ENCODE measurements at places on chromosomes 2 and 18. TPM values are rescaled to one million over a fixed set of nuclear protein-coding genes. Genes with fewer than 3 reads are reported as not detected.

GRCh38 chr2:167966937-167967913 lies 280.2 kb downstream of the STK39 start:
- H3K4me3 ChIP-seq, result no peak overlapping the region
- H3K27me3 ChIP-seq, result no peaks in the 10 kb centered on the region
- DNase-seq, result no peak
- H3K4me1 ChIP-seq, result peaks cover 11% of the 10 kb centered on the region

DNA sequence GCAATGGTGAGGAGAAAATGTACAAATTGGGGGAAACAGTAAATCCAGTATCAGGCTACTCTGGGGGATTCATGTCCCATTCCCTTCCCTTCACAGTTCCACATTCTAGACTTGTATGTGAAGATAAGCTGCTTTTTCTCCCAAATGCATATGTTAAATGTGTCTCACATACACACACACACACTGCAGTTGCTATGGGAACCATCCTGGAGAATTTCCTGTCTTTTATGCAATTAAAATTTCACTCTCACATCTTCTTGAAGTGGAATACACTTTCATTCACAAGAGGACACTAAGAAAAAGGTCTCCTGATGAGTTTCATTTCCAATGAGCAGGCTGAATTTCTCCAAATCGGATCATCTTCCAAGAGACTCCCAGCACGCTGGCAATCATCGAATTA lies 366.0 kb downstream of the LRATD1 start:
- H3K27me3 ChIP-seq, result peaks cover 7% of the 10 kb centered on the region
- H3K4me3 ChIP-seq, result no peak overlapping the region
- no peak overlapping the region for H3K27ac ChIP-seq

NAT8 gene
- not detected for total RNA-seq

LANCL1 gene
- 34.0 TPM for total RNA-seq

SPDYA gene
- 1.4 TPM for total RNA-seq
